ENCODE measurements at places on chromosomes 4 and X.
A peak's percentile ranks its signal among the peaks of the same experiment; 100 is the strongest.

- DNase-seq = peak; percentile 86
- no peaks in the 10 kb centered on the region for H3K36me3 ChIP-seq
- H3K27ac ChIP-seq = peak overlapping the region; percentile 10
- H3K4me3 ChIP-seq = no peak overlapping the region
- peaks cover 53% of the 10 kb centered on the region for H3K4me1 ChIP-seq
These were observed 53.3 kb upstream of the STIM2 start for GRCh38 chr4:26807330-26807729.

DNA sequence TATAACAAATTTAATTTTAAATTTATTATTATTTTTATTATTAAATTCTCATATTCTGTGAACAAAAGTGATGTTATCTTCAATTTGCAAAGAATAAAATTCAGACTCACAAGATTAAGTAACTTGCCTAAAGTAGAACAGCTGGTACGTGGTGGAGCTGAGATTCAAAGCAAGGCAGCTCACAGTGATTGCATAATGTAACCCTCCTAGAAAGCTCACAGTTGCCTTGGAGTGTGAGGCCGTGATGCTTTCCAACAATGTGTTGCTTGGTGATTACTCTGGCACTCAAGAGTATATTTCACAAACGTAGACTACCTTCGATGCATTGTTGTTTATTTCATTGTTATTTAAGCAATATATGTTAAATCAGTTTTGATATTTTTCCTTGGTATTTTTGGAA lies 1039.2 kb upstream of the PABPC4L start:
- H3K27me3 ChIP-seq = no peaks in the 10 kb centered on the region
- H3K4me1 ChIP-seq = peaks cover 5% of the 10 kb centered on the region
- H3K27ac ChIP-seq = no peak overlapping the region
- no peaks in the 10 kb centered on the region for H3K36me3 ChIP-seq
- no peak overlapping the region for H3K4me3 ChIP-seq
- DNase-seq = peak; percentile 16

DNA sequence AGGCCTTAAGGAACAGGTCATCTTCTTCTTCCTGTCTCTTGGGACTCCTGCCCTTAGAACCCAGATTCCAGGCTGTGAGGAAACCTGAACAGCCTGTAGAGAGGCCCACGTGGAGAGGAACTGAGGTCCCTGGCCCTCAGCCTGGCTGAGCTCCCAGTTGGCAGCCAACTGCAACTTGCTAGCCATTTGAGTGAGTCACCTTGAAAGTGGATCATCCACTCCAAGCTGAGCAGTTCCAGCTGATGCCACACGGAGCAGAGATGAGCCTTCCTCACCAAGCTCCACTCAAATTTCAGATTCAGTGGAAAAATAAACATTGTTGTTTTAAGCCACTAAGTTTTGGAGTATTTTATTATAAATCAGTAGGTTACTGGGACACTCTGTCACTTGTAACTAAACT lies 392.5 kb downstream of the BCOR start:
- DNase-seq = peak; percentile 46
- H3K27me3 ChIP-seq = no peaks in the 10 kb centered on the region
- no peaks in the 10 kb centered on the region for H3K4me1 ChIP-seq
- no peak overlapping the region for H3K4me3 ChIP-seq
- H3K36me3 ChIP-seq = no peaks in the 10 kb centered on the region

DNA sequence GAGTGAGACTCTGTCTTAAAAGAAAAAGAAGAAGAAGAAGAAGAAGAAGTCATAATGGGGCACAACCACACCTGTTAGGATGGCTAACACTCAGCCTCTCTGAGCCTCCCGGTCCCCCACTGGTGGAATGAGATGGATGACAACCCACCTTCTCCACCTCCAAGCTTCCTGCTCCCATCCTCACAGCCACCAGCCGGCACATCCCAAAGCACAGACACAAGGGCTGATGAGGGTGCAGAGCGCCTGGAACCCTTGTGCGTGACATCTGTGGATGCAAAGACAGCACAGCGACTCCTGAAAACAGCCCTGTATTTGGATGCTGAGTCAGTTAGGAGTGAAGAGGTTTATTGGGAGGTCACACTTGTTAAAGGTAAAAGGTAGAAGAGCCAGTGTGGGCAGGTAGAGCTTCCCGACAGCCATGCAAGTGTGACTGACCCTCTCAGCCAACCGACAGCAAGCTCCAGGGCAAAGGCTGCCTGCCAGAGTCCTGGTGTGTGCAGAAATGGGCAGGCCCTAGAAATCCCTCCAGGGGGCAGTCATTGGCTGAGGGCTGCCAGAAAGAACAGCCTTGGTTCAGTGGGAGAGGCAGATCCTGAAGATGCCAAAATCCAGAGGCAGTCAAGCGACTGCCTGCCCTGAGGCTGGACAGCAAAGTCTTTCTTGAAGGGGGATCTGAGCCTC lies 26.6 kb upstream of the MAN2B2 start:
- no peaks in the 10 kb centered on the region for H3K4me1 ChIP-seq
- peak; percentile 58 for DNase-seq
- no peak overlapping the region for H3K27ac ChIP-seq
- no peak overlapping the region for H3K4me3 ChIP-seq

DNA sequence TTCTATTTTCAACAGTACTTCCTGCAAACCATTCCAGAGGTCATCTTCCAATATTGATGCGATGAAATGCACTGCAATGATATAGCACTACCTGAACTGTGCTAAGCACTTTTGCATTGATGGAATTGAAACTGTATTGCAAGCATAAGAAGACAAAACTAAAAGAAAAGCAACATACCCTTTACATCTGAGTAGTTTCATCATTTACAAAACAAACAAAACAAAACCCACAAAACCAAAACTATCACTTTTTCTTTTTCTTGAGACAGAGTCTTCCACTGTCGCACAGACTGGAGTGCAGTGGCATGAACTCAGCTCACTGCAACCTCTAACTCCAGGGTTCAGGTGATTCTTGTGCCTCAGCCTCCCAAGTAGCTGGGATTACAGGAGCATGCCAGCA lies 120.1 kb upstream of the NAP1L5 start:
- no peaks in the 10 kb centered on the region for H3K36me3 ChIP-seq
- no peaks in the 10 kb centered on the region for H3K4me1 ChIP-seq
- no peak overlapping the region for H3K4me3 ChIP-seq
- no peak overlapping the region for H3K27ac ChIP-seq

- H3K27me3 ChIP-seq = no peaks in the 10 kb centered on the region
- no peak overlapping the region for H3K4me3 ChIP-seq
- H3K36me3 ChIP-seq = peaks cover 9% of the 10 kb centered on the region
- no peak for DNase-seq
- H3K4me1 ChIP-seq = peaks cover 11% of the 10 kb centered on the region
These were observed 50.8 kb upstream of the MCF2 start for GRCh38 chrX:139758809-139759208.

GRCh38 chr4:74546057-74546456 lies 101.1 kb downstream of the AREG start:
- H3K4me3 ChIP-seq = no peak overlapping the region
- no peak overlapping the region for H3K27ac ChIP-seq
- no peaks in the 10 kb centered on the region for H3K36me3 ChIP-seq

DNA sequence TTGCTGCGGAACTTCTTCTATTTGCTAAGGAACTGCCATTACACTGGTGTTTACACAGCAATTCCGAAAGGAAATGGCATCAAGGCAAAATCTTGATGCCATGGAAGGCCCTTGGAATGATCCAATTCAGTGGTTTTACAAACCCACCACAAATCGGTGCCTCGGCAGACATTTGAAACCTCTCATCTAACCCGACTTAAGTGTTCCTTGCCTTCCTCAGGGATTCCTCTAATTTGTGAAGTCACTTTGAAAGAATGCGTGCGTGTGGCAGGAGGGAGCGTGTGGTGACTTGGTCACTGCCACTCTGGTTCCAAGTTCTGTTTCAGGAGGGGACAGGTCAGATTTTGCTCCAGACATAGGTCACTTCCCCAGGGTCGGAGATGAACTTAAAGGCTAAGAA lies 4.8 kb downstream of the NOP14 start:
- no peaks in the 10 kb centered on the region for H3K4me1 ChIP-seq
- peaks cover 32% of the 10 kb centered on the region for H3K36me3 ChIP-seq
- DNase-seq = no peak
- no peak overlapping the region for H3K4me3 ChIP-seq
- H3K27me3 ChIP-seq = no peaks in the 10 kb centered on the region
- H3K27ac ChIP-seq = no peak overlapping the region

GRCh38 chr4:96833831-96834230 lies 993.9 kb downstream of the PDHA2 start:
- no peaks in the 10 kb centered on the region for H3K27me3 ChIP-seq
- DNase-seq = no peak
- H3K27ac ChIP-seq = no peak overlapping the region
- H3K36me3 ChIP-seq = no peaks in the 10 kb centered on the region
- no peak overlapping the region for H3K4me3 ChIP-seq

- no peak overlapping the region for H3K4me3 ChIP-seq
- H3K27me3 ChIP-seq = no peaks in the 10 kb centered on the region
- H3K36me3 ChIP-seq = no peaks in the 10 kb centered on the region
- H3K27ac ChIP-seq = no peak overlapping the region
- H3K4me1 ChIP-seq = no peaks in the 10 kb centered on the region
These were observed 36.0 kb upstream of the SPANXC start for GRCh38 chrX:141278306-141278705.

- DNase-seq = no peak
- H3K27me3 ChIP-seq = no peaks in the 10 kb centered on the region
- no peak overlapping the region for H3K27ac ChIP-seq
- no peaks in the 10 kb centered on the region for H3K36me3 ChIP-seq
- H3K4me3 ChIP-seq = no peak overlapping the region
- no peaks in the 10 kb centered on the region for H3K4me1 ChIP-seq
These were observed 167.5 kb upstream of the USP38 start for GRCh38 chr4:143017210-143017609.
